Hematopoietic multipotent progenitor cell treated with erythropoietin and hydrocortisone succinate and interleukin-3 and kit ligand, for 6 days (in vitro differentiated cells): ENCODE measurements at places on chromosomes 3 and 15.

DNA sequence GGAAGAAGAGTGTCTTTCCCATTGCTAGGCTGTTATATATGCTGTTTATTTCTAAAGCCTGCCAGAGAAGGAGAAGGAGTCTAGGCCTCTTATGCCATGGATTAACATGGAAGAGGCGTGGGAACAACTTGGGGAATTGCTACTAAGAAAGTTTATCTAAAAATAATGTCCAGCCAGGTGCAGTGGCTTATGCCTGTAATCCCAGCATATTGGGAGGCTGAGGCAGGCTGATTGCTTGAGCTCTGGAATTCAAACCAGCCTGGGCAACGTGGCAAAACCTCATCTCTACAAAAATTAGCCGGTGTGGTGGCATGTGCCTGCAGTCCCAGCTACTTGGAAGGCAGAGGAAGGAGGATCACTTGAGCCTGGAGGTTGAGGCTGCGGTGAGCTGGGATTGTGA is 51.7 kb upstream of the ARPP19 start:
- DNase-seq: no peak

GRCh38 chr3:4696266-4696665 is 203.1 kb downstream of the ITPR1 start:
- no peak for DNase-seq

DNA sequence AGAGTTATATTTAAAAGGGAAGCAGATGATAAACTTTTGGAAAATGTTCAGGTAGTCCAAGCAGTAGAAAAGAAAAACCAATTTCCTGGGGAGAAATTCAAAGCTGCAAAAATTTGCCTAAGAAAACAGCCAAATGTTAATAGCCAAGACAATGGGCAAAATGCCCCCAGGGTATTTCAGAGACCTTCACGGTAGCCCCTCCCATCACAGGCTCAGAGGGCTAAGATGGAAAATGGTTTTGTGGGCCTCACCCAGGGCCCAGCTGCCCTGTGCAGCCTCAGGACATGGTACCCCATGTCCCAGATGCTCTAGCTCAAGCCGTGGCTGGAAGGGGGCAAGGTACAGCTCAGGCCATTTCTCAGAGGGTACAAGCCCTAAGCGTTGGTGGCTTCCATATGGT is 391.0 kb downstream of the ZIC4 start:
- no peak for DNase-seq

DNA sequence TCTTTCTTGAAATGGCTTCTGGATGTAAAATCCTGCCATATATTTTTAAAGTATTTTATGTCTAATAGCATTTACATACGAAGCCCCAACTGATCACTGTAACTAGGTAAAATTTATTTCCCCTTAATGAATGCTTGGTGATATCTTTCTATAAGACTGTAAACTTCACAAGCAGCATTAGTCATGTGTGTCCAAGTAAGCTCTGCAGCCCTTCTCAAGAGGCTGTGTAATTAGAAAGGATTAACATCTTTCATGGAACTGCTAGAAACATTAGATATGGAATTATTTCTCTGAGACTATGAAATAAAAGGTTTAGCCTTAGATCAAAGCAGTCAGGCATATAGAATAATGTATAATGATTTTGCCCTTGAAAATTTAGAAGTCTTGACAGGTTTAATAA is 143.3 kb downstream of the EPHA3 start:
- DNase-seq: no peak

DNA sequence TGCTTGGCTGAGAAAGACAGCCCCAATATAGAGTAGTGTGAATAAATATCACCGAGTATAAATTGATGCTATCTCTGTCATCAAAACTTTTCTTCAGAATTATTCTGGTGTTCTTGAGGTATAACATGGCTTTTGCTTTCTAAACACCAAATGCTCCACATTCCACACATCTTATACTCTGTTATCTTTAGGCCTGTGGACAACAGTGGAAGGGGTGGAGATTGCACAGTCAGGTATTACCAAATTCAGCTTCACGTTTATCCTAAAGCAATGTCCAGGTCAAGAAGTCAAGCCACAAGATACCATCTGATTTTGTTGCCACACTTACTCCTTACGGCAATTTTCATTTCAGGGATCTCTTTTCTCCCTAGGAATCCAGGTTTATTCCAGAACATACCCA is 394.8 kb downstream of the SI start:
- DNase-seq: no peak

GRCh38 chr3:109257269-109257668 is 59.0 kb downstream of the DPPA2 start:
- DNase-seq: peak; percentile 28

GRCh38 chr3:168696051-168696450 is 600.3 kb upstream of the GOLIM4 start:
- no peak for DNase-seq

- DNase-seq: no peak
Observed at GRCh38 chr3:80000022-80000421, 232.2 kb upstream of the ROBO1 start.

DNA sequence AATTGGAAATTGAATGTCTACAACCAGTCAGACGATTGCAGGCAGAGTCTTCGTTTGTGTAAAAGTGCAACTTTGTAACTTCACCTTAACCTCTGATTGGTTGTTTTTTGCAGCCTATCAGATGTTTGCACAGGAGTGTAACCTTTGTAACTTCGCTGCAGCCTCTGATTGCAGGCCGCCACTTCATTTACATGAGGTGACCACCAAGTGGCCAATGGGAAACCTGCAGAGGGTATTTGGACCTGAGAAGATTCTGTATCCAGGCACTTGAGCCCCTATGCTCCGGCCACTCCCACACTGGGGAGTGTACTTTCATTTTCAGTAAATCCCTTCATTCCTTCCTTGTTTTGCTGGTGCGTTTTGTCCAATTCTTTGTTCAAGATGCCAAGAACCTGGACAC is 68.1 kb upstream of the PFN2 start:
- no peak for DNase-seq

GRCh38 chr3:139103484-139103883 is 58.8 kb upstream of the PRR23C start:
- no peak for DNase-seq

- DNase-seq: no peak
Observed at GRCh38 chr3:101665851-101666250, 11.1 kb downstream of the ZBTB11 start.
